CD4-positive, alpha-beta T cell treated with Interleukin-12 subunit alpha and Interleukin-12 subunit beta, for 1 hour (primary cell): ENCODE measurements at places on chromosomes 4 and X.

GRCh38 chr4:8917321-8917811 lies 45.7 kb upstream of the HMX1 start:
- no peak for DNase-seq

DNA sequence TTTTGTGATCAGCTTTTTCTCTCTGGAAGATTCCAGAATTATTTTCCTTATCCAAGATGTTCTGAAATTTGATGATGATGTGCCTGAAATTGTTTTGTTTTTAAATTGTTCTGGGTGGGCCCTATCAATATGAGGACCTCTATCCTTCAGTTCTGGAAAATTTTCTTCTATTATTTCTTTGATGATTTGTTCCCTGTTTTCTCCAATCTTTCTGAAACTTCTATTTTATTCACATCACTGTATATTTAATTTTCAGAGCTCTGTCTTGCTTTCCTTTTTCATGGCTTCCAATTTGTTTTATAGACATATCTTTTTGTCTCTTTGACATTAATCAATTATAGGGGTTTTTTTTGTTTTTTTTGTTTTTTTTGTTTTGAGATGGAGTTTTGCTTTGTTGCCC lies 12.2 kb upstream of the FNIP2 start:
- DNase-seq: no peak

- no peak for DNase-seq
Measured at GRCh38 chr4:150327262-150327780, 249.1 kb downstream of the DCLK2 start.

- no peak for DNase-seq
Measured at GRCh38 chrX:23478561-23478960, 143.9 kb downstream of the PTCHD1 start.
